GM12878 (cell line): ENCODE measurements at places on chromosomes 2 and 18. TPM values are rescaled to one million over a fixed set of nuclear protein-coding genes. Genes with fewer than 3 reads are reported as not detected.

The OTOS gene
- polyA plus RNA-seq: not detected in 2 replicates

DNA sequence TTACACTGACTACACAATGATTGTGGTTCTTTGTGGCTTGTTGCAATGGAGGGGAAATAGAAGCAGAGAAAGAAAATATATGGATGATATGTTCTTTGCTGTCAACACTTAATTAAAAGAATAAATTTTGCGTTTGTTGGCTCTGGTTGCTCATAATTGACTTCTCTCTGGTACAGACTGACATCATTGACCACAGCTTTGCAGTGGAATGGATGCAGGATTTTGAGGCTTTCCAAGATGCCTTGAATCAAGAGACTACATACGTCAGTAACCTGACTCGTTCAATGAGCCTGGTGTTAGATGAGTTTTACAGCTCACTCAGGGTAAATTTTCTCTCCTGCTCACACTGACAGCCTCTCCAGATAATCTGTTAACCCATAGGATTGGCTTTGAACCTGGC is 9.9 kb downstream of the GPN1 start:
- no peak for DNase-seq

DNA sequence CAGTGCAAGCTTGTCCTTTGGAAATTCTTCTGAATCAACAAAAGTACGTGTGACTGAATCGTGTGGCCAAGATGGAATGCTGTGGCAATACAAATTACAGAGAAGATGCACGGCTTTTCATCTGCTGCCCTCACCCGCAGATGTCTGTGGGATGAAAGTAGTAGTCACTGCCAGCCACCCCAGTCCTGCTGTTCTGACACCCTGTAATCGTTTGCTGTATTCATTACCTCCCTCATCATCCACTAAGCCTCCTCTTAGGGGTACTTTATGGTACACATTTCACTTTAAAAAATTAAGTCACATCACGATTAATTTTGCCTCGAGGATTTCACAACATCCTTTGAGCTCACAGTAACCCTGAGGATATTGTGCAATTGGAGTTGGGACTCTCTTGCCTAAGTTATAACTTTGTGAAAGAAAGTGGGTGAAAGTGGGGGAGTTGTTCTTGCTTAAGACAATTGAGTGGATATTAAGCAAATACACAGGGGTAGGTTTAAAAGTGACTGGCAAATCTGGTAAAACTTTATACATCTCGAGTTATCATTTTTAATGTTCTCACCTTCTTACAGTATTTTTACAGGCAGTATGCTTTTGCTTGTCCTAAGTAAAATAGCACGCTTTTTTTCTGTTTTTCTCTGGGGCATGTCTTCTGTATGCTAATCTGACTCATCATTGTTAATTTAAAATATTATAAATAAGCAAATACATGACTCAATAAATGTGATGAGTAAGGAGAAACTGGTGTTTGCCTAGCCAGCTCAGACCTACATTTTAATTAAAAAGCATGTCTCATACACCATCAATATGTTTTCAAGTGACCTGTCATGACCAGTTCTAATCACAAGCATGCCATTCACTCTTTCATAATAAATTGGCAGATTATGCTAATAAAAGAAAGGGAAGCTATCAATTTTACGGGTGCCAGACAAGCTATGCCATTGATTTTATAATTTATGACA is 680.9 kb downstream of the IRS1 start:
- no peak for DNase-seq

GRCh38 chr2:128776461-128777195 is 458.0 kb upstream of the HS6ST1 start:
- no peak for DNase-seq

DNA sequence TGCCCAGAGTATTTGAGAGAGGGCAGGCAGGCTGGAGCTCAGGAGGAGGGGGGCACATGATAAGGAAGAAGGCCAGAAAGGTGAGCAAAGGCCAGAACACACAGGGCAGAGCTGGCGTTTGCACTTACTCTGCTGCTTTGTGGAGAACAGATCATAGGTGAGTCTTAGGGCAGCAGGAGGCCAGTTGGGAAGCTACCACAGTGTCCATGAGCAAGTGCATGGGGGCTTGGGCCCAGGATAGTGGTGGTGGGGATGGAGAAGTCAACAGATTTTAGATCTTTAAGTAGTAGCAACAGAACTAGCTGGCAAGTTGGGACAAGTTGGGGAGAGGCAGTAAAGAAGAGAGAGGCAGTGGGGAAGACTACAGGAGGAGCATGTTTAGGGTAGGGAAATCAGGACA is 168.0 kb downstream of the ANTXR1 start:
- DNase-seq: no peak

DNA sequence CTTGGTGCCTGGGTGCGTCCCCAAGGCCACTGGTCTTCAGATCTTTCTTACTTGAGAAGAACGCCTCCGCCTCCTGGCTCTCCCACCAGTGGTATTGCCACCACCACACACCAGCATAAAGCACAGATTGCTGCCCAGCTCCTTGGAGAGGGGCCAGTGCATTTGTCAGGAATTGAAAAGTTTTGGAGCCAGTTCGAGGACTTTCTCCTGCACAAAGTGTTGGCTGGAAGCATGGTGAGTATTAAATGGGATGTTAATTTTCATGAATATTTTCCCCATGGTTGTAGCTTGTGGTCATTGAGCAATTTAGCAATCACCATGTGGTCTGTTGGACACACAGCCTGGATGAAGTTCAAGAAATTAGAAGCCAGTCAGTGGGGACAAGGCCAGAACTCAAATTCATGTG is 684.6 kb upstream of the FANCL start:
- DNase-seq: no peak

The NEU4 gene
- 0.23 TPM in 1 of 2 replicates, not detected in the other for polyA plus RNA-seq

DNA sequence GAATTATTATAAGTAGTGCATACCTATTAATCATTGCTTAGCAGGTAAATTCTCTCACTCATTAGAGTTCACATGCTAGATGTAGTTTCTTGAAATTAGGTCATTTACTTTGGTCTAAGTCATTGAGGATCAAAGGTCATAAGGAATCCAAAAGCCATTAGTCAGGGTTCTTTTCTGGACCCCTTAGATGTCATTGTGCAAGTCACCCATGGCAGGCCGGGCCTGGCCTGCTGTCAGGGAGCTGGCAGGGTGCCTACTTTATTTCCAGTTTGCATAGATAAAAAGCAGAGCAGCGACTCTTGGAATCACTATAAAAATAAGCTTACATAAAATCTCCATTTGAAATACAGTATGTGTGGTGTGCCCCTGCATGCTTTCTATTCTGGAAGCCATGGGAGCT is 91.3 kb downstream of the MEIS1 start:
- DNase-seq: no peak

GRCh38 chr2:100641125-100641435 is 78.3 kb downstream of the PDCL3 start:
- no peak for DNase-seq

DNA sequence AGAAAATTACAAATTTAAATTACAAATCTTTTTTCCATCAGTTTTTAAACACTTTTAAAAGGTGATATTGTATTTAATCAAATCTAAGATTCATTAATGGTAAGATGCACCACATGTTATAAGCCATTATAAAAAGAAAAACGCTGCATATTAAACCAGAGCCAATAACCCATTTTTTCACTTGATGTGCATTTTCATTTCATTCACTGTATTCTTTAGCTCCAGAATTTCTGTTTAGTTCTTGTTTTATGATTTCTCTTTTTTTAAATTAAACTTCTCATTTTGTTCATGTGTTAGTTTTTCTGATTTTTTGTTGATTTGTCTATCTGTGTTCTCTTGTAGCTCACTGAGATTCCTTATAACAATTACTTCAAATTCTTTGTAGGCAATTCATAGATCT is 62.4 kb upstream of the MBOAT2 start:
- DNase-seq: no peak

The DNAH6 gene
- polyA plus RNA-seq: 0.22 and 0.24 TPM in 2 replicates

DNA sequence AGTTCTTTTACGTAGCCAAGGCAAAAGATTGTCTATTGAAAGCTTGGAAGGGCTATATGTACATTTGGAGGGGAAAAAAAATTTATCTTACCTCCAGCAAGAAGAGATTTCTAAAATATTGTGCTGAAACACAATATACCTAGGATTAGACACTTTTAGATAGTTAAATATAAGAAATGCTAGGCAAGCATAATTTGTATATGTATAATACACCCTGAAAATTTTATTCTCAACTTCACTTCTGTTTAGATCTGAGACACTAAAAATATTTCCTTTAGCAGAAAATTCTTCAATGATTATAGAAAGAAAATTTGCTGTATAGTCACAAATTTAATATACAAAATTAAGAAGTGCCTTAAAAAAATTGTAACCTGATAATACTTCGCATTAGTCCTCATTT is 42.6 kb downstream of the ITGAV start:
- no peak for DNase-seq

The IL37 gene
- not detected in 2 replicates for polyA plus RNA-seq

The ALKAL2 gene
- polyA plus RNA-seq: 0.11 and 0.41 TPM in 2 replicates

GRCh38 chr2:105416156-105416555 is 17.3 kb upstream of the FHL2 start:
- no peak for DNase-seq

DNA sequence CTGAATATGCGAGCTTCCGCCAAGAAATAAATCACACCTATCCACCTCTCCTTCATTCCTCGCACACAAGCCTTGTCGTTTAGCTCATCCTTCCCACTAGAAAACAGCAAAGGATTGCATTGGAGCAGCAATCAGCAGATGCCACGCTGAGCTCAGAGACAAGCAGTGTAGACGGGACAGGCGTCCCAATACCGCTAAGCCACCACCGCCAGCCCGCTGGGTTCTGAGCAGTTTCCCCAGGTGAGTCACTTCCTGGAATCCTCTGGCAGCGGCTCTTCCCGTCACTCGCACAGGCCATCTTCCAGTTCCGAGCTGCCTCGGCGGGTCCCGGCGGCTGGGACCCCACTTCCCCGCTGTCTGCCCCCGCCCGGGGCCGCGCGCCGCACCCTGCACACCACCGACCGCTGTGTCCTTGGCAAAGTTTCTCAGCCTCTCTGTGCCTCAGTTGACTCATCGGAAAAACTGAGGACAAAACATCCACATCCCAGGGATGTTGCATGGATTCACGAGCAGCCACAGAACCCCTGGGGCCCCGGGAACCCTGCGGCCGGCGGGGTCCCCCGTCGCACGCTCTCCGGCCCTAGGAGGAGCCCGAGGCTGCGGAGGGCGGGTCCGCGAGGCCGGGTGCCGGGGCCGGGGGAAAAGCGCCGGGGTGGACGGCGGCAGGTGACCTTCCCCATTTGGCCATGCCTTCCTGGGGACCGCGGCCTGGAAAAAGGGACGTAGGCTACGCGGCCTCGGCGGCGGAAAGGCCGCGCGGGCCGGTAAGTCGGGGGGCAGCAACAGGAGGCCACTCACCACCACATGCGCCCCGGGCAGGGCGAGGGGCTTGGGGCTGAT is 573 bp downstream of the KDSR start:
- no peak for DNase-seq

DNA sequence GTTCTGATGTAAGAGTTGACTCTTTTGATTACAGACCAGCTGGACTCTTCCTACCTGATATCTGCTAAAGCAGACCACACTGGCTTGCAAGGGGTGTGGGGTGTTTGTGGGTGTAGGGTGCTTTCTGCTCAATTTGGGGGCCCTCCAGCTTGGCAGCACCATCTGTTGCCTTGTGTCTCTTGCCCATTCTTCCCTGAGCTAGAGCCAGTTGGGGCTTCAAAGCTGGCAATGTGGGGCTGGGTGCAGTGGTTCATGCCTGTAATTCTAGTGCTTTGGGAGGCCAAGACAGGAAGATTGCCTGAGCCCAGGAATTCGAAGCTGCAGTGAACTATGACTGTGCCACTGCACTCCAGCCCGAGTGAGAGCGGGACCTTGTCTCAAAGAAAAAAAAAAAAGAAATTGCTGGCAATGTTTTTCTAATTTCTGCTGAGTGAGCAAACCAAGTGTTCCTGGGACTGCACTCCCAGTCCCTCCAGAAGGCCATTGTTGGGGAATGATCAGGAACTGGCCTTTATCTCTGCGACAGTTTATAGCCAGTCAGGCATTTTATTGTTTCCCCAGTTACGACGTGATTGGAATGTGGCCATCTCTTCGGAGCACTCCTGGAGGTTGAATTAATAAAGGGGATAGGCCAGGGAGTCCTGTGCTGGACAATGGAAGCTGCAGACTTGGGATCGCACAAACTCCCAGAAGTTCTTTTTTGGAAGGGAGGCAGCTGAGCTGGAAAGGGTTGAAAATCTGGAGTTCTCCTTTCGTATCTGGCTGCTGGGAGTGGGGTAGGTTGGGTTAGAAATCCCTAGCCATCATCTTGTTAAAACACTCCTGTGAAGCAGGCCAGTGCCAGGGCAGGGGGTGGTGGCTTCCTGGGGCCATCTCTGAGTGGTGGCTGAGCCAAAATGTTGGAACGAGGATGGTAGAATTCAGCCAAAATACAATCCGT is 57.2 kb downstream of the LIPG start:
- DNase-seq: no peak

GRCh38 chr2:12284037-12284436 is 432.7 kb upstream of the TRIB2 start:
- DNase-seq: no peak

The IL36G gene
- polyA plus RNA-seq: not detected in 2 replicates

The CARF gene
- 3.1 and 5.1 TPM in 2 replicates for polyA plus RNA-seq

The RND3 gene
- polyA plus RNA-seq: 0.47 and 0.94 TPM in 2 replicates

The MTLN gene
- polyA plus RNA-seq: 122 and 124 TPM in 2 replicates

The FNDC4 gene
- polyA plus RNA-seq: not detected in 2 replicates

The FRZB gene
- not detected in 2 replicates for polyA plus RNA-seq

DNA sequence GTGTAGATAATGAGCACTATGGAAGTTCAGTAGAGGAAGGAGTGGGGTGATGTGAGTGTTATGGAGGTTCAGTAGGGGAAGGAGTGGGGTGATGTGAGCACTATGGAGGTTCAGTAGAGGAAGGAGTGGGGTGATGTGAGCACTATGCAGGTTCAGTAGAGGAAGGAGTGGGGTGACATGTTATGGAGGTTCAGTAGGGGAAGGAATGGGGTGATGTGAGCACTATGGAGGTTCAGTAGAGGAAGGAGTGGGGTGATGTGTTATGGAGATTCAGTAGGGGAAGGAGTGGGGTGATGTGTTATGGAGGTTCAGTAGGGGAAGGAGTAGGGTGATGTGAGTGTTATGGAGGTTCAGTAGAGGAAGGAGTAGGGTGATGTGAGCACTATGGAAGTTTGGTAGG is 116.3 kb upstream of the SMAD7 start:
- DNase-seq: no peak

DNA sequence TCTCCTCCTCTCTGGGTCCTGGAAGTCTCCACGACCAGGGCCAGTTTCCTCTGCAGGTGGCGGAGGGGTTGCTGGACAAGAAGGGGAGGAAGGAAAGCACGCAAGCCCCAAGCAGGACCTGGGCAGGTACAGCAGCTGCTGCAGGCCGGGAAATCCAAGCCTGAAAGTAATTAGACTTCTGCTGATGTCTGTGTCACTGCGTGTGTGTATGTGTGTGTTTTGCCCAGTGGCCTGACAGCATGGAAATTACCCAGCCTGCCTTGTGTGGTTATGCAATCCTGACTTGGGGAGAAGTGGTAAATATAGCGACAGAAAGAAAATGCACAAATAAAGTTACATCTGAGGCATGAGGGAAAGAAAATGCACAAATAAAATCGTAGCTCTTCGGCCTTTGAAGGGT is 121.8 kb upstream of the ZBTB14 start:
- DNase-seq: no peak

DNA sequence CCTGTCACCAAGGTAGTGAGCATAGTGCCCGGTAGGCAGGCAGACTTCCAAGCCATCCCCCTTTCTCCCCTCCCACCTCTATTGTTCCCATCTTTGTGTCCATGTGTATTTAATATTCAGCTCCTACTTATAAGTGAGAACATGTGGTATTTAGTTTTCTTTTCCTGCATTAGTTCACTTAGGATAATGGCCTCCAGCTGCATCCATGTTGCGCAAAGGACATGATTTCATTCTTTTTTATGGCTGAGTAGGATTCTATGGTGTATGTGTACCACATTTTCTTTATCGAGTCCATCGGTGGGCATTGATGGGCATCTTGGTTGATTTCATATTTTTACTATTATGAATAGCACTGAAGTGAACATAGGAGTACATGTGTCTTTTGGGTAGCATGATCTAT is 35.3 kb downstream of the MMADHC start:
- DNase-seq: no peak

The NOSTRIN gene
- polyA plus RNA-seq: 0.39 and 1.0 TPM in 2 replicates

The MYL1 gene
- polyA plus RNA-seq: not detected in 2 replicates
